DMS153 (cell line): ENCODE measurements at places on chromosomes 4 and X.
A peak's percentile ranks its signal among the peaks of the same experiment; 100 is the strongest.

- no peak for DNase-seq
Observed at GRCh38 chr4:150369434-150370380, 212.2 kb upstream of the MAB21L2 start.

DNA sequence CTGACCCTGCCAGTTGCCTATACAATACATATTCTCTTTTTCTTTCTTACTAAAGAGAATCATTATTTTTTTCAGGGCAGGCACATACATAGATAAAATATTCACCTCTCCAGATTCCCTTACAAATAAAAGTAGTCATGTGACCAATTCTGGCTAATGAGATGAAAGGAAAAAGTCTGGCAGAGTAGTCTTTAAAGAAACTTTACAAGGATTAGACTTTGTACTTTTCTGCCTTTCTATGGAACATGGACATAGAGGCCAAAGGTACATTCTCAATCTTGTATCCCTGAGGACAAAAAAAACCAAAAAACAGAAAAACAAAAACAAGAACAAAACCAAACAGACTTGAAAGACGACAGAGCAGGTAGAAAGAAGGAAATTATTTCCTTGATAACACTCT lies 75.6 kb downstream of the DCK start:
- no peak for DNase-seq

GRCh38 chr4:101862595-101862994 lies 72.1 kb downstream of the BANK1 start:
- DNase-seq = no peak

GRCh38 chr4:143362349-143363046 lies 25.8 kb downstream of the GAB1 start:
- DNase-seq = no peak

- peak; percentile 73 for DNase-seq
Observed at GRCh38 chr4:112381996-112382692, 85.0 kb downstream of the ALPK1 start.

- DNase-seq = no peak
Observed at GRCh38 chrX:132257116-132257515, 37.9 kb upstream of the RAP2C start.

DNA sequence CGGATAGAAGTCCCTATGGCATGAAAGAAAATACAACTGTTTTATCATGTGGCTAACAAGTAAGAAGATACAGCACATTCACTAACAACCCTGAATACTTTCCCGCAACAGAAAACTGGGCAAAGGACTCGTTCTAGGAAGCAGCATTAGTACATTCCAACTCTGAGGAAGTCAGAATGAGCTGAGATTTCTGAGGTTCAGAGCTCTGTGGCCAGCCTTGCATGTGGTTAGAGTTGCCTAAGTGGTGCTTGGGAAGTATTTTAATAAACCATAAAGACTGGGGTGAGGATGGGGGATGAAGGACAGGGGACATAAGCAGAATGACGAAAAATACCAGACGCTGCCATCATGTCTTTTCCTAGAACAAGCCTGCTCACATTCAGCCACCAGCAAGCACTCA lies 82.2 kb downstream of the EFHC2 start:
- DNase-seq = no peak

DNA sequence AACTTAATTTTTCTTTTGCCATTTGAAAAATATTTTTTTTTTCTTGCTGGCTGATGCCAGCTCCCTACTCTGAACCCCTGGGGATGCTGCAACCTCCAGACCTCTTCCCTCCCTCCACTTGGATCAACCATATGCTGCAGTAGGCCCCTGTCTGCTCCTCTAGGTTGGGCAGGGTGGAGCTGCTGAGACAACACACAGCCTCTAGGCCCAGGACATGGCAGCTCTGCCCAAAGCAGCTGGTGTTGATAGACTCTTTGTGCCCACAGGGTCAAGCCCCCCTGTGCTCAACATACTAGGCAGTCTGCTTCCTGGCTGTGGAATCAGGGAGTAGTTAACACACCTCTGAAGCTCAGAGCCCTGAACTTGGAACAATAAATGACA lies 19.9 kb upstream of the CLNK start:
- no peak for DNase-seq

DNA sequence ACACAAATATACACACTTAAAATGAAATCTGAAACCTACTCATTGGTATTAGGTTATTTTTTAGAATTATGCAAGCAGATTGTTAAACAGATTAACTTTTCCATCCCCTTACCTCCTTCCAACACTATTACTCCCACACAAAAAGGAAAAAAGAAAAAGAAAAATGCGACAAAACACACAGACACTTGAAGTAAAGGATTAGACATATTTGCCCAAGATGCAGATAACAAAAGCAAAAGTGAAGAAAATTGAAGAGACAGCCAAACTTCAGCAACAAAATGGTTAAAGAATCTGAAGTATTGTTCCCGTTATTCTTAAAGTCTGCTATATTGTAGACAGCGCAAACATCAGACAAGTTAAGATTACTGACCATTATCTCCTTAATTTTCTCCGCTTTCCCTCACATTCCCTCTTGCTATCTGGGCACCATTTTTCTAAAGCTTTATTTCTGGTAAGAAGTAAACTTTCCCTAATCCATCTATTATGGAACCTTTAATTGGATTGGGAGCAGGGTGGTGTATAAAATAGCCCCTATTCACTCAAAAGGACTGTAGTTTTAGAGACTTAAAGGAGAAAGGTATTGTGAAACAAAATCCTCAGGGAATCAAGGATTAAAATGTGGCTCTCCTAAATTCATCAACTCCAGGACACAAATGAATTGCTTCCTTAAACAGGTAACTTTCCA lies 34.7 kb upstream of the MAB21L2 start:
- no peak for DNase-seq

- no peak for DNase-seq
Observed at GRCh38 chr4:101345596-101346350, 1.6 kb downstream of the PPP3CA start.
